ENCODE measurements at places on chromosomes 2 and 18.

DNA sequence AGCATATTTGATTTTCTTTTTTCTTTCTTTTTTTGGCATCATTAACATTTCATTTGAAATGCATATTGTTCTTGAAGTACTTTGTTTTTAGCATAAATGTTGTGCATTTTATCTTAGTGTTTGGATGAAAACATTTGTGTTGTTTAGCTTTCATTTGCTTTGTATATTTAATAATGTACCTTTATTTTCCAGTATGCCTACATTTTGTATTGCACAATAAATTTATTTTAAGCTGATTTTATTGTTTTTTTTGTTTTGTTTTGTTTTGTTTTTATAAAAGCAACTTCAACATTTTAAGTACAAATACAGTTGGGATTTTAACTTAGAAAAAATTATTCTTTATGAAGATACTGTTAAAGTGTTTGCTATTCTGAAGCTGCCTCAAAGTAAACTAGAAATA is 54.4 kb downstream of the GLS start:
- no peak for DNase-seq

DNA sequence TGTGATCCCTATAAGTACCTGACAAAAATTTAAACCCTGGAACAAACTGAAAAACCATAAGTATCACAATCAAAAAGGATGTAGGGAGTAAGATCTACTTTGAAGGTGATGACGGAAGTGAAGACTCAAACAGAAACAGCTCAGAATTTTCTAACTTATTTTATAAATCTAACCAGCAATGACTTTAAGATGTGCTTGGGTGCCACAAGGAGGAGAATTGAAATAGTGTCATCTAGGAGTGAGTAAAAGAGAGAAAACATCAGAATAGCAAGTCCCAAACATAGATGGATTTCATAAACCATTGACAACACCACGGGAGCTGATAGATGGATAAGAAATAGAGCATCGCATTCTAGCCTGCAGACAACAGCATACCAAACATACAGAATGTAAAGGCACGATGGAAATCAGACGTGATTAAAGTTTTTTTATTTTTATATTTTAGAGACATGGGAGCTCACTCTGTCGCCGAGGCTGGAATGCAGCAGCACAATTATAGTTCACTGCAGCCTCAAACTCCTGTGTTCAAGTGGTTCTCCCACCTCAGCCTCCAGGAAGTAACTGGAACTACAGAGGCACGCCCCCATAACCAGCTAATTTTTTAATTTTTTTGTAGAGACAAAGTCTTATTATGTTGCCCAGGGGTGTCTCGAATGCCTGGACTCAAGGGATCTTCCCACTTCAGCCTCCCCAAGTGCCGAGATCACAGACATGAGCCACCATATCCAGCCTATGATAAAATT is 36.9 kb downstream of the MAP3K19 start:
- no peak for DNase-seq

- DNase-seq = no peak
Measured at GRCh38 chr2:176125772-176126054, 3.2 kb downstream of the HOXD9 start.

GRCh38 chr2:232395586-232395985 is 11.1 kb upstream of the ALPG start:
- DNase-seq = no peak

DNA sequence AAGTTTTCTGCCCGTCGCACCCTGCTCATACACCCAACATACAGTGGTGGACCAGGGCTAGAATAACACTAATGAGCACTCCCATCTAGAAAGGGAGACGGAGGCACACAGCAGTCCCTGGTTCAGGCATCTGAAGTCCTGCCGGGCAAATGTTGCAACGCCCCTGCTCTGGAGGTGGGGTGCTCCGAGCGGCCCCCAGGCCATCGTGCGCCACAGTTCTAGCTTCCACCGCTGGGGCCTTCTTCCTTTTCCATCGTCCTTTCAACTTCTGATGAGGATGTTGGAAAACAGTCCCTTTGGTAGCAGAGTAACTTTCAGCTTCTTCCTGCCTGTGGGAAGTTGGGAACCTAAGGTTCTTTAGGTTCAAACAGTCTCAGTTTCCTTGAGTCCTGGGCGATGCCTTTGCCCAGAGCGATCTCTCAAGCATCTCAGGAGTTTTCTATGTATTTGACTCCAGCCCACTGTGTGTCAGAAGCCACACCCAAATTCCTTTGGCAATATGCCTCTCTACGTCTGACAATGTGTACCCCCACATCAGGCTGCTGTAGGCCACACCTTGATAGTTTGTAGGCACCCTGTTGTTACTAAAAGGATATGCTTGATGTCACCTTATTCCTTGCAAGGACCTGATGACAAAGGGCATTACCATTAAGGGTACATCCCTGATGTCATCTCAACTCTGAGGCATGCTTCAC is 258.8 kb downstream of the GLI2 start:
- DNase-seq = no peak

DNA sequence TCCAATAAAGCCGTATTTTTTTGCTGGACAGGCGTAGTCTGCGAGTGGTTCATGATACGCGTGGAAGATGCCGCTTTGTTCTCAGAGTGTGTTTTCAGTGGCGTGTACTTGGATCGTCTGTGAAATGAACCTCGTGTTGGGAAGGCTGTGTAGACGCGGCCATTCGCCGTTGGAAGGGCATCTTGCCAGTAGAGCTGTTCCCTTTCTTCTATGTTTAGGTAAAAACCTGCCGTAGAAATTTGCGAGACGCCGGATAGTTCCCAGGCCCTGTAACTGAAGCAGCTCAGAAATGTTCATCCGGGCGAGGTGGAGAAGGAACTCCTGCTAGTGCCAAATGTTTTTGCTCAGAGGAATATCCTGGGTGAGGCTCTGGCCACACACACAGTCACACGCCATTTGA is 133.6 kb downstream of the NFATC1 start:
- no peak for DNase-seq

- peak; percentile 61 for DNase-seq
Measured at GRCh38 chr2:234571620-234572407, 74.9 kb upstream of the ARL4C start.

DNA sequence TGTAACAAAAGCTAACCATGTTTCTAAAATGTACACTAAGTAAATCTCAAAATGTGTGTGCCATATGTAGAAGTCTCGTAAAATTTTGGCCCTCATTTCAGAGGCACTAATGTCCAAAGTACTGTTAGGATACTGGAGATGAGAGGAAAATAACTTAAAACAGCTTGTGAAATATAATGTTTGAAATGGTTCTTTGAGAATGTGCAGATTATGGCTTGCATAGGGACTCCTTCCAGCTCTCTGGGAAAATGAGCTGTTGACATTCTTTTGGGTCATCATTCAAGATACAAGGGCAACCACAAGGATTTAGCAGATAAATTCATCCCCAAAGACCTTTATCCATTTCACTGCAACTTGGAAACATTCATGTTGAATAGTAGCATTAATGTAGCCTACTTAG is 38.1 kb upstream of the OTX1 start:
- peak; percentile 50 for DNase-seq

- peak; percentile 89 for DNase-seq
Measured at GRCh38 chr2:201149064-201149820, 33.3 kb downstream of the CFLAR start.
